ENCODE measurements at places on chromosomes 1 and 21. TPM values are rescaled to one million over a fixed set of nuclear protein-coding genes. Genes with fewer than 3 reads are reported as not detected.

Gene DTL
- 65.4 TPM for total RNA-seq

Gene BTG3
- total RNA-seq = 35.0 TPM

Gene TFF3
- total RNA-seq = not detected

Gene PRAMEF27
- total RNA-seq = not detected

Gene LAMC1
- 0.51 TPM for total RNA-seq

Gene HEYL
- 0.32 TPM for total RNA-seq

Gene FGR
- total RNA-seq = 0.62 TPM

Gene GJC2
- 0.77 TPM for total RNA-seq

Gene ICOSLG
- total RNA-seq = 3.2 TPM

DNA sequence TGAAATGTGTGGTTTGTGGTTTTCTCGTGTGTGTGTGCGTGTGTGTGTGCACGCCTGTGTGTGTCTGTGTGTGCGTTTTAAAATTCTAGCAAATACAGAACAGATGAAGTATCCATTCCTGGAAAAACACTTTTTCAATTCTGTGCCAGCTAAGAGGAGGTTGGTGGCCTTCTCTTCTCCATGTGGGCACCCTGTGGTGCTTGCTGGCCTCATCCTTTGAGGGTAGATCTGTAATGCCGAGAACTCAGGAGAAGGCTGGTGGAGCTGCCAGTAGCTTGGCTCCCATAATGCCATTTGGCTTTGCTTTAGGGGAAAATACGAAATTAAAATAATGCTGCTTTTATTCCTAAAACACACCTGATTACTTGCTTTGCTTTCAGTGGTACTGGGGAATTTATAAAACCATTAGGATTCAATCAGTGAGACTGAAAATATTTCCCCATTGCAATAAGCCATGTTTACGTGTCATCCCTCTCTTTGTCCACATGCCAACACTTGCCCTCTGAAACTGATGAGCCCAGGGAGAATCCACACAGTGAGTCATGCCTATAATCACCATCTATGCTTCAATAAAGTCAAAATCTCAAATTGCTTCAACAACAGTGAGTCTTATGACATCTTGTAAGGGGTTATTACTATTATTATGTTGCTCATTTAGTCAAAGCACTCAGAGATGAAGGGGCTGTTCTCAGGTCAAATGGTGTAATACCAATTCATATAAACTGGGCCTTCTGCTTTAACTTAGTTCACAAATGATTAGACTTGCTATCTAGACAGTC lies 39.2 kb downstream of the ABCA4 start:
- no peak overlapping the region for H3K4me3 ChIP-seq
- DNase-seq = no peak
- H3K27me3 ChIP-seq = peaks cover 17% of the 10 kb centered on the region
- no peaks in the 10 kb centered on the region for H3K36me3 ChIP-seq
- no peak overlapping the region for H3K27ac ChIP-seq

DNA sequence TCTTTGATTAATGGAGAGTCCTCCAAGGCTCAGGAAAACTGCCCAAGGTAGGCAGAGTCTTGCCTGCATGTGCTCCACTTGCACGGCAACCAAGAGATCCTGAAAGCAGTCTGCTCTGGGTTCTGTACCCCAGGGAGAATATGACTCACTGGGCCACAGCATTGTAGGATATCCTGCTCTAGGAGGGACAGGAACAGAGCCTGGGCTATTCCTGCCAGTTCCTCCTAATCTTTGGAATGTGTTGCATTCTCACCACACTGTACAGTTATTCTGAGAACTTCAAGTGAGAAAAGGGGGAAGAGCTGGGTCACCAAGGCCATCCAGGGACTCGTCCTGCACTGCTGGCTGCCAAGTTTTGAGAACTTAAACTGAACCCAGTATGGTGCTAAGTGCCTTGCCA lies 278.5 kb downstream of the MATN1 start:
- H3K36me3 ChIP-seq = no peaks in the 10 kb centered on the region
- H3K27ac ChIP-seq = no peak overlapping the region
- no peak overlapping the region for H3K4me3 ChIP-seq

GRCh38 chr1:33322109-33322508 lies 1.2 kb upstream of the A3GALT2 start:
- H3K4me1 ChIP-seq = no peaks in the 10 kb centered on the region
- H3K27me3 ChIP-seq = no peaks in the 10 kb centered on the region
- H3K4me3 ChIP-seq = no peak overlapping the region
- peaks cover 4% of the 10 kb centered on the region for H3K36me3 ChIP-seq
- DNase-seq = no peak

DNA sequence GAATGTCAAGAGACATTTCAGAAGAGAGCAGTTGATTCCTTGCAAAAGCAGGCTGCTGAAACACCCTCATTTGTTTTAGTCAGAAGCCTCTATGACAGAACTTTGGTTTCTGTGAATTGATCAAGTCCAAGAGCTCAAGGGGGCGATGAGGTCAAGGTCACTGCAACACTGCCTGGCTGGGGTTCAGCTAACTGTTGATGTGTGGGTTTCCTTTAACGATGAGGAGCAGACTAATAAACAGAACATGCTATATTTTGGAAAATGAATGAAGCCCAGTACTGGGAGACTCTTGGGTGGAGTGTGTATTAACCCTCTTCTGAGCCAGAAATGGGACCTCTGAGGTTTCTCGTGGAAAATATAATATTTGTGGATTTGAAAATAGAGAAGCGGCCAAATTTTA lies 109.3 kb downstream of the ZC3H11B start:
- no peak for DNase-seq
- no peak overlapping the region for H3K27ac ChIP-seq
- H3K4me3 ChIP-seq = no peak overlapping the region
- H3K27me3 ChIP-seq = no peaks in the 10 kb centered on the region
- H3K36me3 ChIP-seq = no peaks in the 10 kb centered on the region

GRCh38 chr21:45555557-45556301 lies 13.5 kb upstream of the SLC19A1 start:
- H3K36me3 ChIP-seq = peaks cover 3% of the 10 kb centered on the region
- peak; percentile 57 for DNase-seq
- H3K4me1 ChIP-seq = peaks cover 26% of the 10 kb centered on the region
- H3K27ac ChIP-seq = no peak overlapping the region
- peaks cover 5% of the 10 kb centered on the region for H3K27me3 ChIP-seq

- H3K27ac ChIP-seq = peak overlapping the region; percentile 10
- no peak for DNase-seq
- H3K36me3 ChIP-seq = no peaks in the 10 kb centered on the region
- peaks cover 36% of the 10 kb centered on the region for H3K4me1 ChIP-seq
- H3K27me3 ChIP-seq = no peaks in the 10 kb centered on the region
- H3K4me3 ChIP-seq = no peak overlapping the region
These were observed 11.5 kb downstream of the TRAPPC3 start for GRCh38 chr1:36137776-36138175.

GRCh38 chr1:43300378-43301094 lies at the start of gene TIE1:
TSS of gene TIE1 (plus strand) at chr1:43300982. CDS start at chr1:43301072, 90 bp downstream.
- H3K27me3 ChIP-seq = no peaks in the 10 kb centered on the region
- peaks cover 8% of the 10 kb centered on the region for H3K4me1 ChIP-seq
- H3K27ac ChIP-seq = no peak within 1 kb of the TSS
- no peak for DNase-seq
- H3K36me3 ChIP-seq = no peaks in the 10 kb centered on the region

DNA sequence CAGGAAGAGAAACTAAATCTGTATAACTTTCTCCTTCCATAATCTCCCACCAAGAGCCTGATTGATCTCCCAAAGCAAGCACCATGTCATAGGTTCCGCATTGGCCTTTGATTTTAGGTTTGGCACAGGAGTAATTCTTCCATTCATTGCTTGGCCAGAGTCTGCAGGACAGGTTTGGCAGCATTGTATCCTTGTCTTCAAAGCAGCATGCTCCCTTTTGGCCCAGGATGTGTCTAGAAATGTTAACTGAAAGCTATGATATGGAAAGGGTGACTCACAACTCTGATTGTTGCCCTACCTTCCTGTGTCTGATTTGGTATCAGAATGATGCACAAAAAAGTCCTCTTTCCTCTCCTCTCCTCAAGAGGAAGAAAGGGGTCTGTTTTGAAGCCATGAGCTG lies 824.3 kb upstream of the PRMT6 start:
- H3K36me3 ChIP-seq = peaks cover 2% of the 10 kb centered on the region
- no peak overlapping the region for H3K27ac ChIP-seq
- H3K27me3 ChIP-seq = no peaks in the 10 kb centered on the region
- no peak for DNase-seq
- no peaks in the 10 kb centered on the region for H3K4me1 ChIP-seq

- H3K4me3 ChIP-seq = no peak overlapping the region
- no peak overlapping the region for H3K27ac ChIP-seq
These were observed 27.2 kb downstream of the CTTNBP2NL start for GRCh38 chr1:112423207-112423606.

DNA sequence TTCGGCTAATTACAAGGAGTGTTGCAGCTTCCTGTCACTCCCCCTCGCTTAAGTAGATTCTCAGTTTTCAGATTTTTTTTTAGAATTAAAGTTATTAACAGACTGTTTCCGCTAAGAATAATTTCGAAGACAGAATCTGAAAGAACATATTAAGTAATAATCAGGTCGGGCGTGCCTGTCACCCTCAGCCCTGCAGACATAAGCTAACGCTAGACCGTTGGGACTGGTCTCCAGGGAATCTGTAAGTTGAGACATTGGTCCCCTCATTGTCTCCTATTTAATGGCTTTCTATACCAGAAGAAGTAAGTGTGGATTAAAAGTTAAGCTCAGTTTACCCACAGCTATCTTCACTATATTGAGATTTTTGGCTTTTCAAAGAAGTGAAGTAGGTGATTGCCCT lies 14.5 kb downstream of the NMNAT1 start:
- no peaks in the 10 kb centered on the region for H3K27me3 ChIP-seq
- no peak overlapping the region for H3K27ac ChIP-seq
- no peaks in the 10 kb centered on the region for H3K36me3 ChIP-seq
- H3K4me3 ChIP-seq = no peak overlapping the region
- no peak for DNase-seq

DNA sequence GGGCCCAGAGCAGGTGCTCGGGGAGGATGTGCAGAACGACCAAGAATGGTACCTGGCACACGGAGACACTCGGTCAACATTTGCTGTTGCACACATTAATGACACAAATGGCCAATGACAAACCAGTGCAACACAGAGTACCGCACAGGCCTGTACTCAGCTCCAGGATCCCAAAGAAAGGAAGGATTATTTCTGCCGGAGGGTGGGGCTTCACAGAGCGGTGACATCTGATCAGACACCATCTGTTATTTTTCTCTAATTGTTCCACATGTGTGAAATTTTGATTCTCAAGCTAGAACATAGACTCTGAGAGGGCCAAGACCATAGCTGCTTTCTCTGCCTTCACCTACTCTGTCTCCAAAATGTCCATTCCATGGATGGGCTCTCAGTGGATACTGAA lies 100.4 kb downstream of the MRPL37 start:
- H3K36me3 ChIP-seq = no peaks in the 10 kb centered on the region
- H3K4me1 ChIP-seq = peaks cover 57% of the 10 kb centered on the region
- no peaks in the 10 kb centered on the region for H3K27me3 ChIP-seq
- no peak overlapping the region for H3K27ac ChIP-seq
- no peak for DNase-seq
- no peak overlapping the region for H3K4me3 ChIP-seq

DNA sequence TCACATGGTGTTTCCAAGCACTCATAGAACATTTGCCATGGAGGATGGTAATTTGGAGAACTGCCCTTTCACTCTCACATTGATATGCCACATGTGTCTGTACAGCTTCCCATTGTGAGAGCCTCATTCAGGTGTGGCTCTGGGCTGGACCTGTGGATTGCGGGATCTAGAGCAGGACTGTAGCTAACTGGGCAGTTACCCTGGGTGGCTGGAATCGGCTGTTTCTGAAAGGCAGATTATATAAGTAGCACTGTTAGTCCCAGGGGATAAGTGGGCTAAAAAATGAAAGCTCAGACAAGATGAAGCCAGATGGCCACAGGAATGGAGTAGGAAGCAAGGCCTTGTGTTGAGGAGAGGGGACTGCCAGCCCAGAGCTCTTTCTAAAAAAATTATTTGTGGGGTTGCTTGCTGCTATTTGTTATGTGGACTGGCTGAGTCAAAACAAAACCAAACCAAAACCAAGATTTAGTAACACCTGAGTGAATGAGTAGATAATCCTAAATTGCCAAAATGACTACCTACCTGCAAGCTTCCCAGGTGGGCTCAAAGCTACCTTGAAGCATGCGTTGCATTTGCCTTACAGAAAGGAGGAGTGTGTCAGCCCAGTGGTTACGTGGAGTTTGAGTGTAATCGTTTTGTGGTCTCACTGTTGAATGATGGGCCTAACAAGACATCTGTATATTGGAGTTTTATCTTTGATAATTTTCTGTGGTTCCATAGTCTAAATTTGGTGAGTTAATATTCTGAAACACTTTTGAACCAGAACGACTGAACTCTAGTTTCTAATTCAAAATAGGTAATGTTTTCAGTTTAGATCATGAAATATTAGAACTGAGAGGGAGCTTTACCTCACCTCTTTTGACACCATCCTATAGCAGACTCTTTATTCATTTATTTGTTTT lies 58.0 kb downstream of the SDCCAG8 start:
- H3K27ac ChIP-seq = no peak overlapping the region
- H3K4me1 ChIP-seq = peaks cover 8% of the 10 kb centered on the region
- peaks cover 1% of the 10 kb centered on the region for H3K36me3 ChIP-seq
- H3K4me3 ChIP-seq = no peak overlapping the region
- H3K27me3 ChIP-seq = no peaks in the 10 kb centered on the region
- DNase-seq = no peak

DNA sequence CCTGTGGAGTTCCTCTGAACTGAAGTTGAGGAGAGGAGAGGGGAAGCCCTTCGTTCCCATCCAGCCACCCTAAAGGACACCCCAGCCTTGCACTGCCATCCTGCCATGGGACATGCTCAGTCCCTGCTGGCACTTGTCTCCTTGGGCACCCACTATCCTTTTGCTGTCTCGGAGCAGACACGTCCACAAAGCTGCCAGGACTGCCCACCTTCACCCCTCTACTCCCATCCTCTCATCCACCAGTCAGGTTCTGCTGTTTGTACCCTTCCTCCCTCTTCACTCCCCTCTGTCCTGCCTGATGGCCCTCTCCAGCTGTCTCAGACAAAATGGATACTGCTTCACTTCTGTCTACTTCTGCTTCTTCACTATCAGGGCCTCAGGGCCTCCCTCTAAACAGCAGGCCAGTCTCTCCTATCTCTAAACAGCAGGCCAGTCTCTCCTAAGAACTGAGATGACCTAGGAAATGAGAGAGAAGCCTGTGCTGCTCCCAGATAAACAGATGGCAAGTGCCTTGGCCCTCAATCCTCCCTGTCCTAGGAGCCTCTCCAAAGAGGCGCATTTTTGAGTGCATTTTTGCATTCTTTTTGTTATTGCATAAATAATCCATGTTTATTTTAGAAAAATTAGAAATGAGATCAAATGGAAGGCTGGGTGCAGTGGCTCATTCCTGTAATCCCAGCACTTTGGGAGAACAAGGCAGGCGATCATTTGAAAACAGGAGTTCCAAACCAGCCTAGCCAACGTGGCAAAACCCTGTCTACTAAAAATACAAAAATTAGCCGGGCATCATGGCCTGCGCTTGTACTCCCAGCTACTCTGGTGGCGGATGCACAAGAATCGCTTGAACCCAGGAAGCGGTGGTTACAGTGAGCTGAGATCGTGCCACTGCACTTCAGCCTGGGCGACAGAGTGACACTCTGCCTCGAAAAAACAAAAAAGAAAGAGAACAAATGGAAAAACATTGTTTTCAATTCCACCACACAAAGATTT lies 4.4 kb upstream of the PYCR2 start:
- H3K4me3 ChIP-seq = peak overlapping the region; percentile 64
- DNase-seq = peak; percentile 23
- H3K27ac ChIP-seq = peak overlapping the region; percentile 76
